Brain microvascular endothelial cell (primary cell): ENCODE measurements at places on chromosomes 6 and 20.

DNA sequence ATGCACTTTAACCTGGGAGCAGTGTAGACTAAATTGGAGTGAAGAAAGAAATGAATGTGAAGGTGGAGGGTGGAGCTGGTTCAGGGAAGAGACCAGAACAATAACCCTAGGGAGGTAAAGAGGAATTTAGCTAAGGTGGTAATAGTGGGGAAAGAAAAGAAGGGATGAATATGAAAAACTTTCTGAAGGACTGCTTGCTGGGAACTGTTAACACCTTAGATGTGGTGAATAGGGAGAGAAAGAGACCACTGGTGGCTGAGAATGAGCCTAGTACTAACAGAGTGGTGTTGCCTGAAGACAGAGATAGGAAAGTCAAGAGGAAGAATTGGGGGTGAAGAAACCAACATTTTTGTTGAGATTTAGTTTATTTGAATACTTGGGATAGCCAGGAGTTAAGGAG lies 78.4 kb upstream of the HS3ST5 start:
- no peak for DNase-seq

DNA sequence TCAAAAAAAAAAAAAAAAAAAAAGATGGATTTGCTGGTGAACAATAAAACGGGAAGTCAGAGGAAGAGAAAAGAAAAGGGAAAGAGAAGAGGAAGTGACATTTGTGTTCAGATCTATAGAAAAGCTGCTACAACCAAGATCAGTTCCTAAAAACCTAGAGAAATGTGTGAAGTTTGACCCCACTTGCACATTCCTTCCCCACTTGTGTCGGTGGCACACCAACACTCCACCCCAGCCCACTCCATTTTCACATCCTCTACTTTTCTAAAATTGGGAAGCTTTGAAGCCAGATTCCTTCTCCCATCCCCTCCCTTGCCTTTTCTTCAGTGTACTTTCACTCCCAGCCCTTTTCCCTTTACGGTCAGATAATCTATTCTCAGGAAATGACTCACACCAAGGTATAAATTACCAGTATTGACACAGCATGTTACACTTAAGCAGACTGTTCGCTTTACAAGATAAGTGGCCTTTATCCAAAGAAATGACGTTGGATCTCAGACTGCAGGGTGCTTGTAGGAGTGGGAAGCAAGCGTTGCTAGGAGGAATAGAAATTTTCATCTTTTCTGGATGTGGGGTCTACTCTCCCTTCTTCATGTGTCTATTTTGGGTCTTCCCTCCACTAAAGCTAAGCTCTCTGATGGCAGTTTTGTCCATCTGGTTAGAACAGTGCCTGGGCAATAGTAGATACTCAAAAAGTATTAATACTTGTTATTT lies 92.5 kb upstream of the ADGRF1 start:
- DNase-seq, result peak; percentile 92

DNA sequence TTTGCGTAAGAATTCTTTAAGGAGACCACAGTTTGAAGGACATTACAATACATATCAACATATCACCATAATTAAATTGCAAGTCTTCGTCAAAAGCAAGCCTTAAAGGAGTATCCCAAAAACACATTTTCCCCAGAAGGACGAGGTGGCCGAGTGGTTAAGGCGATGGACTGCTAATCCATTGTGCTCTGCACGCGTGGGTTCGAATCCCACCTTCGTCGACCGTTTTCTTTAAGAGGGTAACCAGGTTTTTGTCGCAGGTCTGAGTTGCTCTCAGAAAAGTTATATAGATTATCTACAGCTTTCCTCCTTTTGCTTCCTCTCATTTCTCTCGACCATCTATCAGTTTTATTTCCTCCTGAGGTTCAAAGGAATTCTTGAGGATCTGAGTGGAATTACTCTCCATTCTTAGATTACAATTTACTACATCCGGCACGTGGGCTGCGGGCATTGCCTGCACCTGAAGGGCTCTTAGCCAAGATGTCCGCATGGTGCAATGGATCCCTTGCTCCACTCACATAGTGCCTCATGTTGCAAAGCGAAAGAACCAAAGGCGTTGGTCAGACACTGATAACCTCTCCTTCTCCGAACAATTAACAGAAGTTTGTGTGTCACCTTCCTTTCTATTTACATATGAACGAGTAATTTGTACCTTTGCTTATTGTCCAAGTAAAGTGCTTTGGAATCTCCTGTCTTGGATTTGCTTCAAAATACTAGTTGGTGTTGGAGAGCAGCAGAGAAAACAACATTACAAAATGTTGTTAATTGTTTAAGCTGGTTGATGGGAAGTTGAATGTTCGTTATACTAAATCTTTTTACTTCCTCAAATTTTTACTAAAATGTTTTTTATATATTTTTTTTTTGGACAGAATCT lies 14.0 kb downstream of the POM121L2 start:
- peak; percentile 74 for DNase-seq

DNA sequence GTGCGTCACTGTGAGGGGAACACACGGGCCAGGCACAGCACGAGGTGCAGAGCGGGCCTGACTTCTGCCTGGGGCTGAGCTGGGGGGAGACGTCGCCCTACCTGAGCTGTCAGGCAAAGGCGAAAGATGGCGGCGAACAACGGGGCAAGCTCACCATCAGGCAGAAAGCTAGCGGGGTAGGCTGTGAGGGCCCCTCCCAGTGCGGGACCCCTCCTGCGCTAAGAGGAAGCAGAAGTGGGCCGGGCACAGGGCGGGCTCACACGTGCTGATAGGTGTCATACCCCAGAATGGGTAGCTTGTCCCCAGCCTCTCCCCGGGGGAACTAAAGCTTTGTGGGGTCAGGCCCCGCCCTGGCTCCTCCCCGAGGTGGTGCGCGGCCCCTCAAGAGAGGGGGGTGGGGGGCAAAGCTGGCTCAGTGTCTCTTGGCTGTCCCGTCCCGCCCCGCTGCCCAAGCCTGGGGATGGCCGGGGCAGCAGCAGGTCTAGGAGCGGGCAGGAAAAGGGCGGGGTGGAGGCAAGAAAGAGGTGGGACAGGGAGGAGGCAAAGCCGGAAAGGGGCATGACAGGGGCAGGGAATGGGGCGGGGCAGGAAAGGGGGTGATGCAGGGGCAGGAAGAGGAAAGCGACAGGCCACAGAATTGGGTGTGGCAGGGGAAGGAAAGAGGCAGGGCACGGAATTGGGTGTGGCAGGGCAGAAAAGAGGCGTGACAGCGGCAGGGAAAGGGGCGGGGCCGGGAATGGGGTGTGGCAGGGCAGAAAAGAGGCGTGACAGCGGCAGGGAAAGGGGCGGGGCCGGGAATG lies 14.7 kb downstream of the UCKL1 start:
- DNase-seq, result no peak

DNA sequence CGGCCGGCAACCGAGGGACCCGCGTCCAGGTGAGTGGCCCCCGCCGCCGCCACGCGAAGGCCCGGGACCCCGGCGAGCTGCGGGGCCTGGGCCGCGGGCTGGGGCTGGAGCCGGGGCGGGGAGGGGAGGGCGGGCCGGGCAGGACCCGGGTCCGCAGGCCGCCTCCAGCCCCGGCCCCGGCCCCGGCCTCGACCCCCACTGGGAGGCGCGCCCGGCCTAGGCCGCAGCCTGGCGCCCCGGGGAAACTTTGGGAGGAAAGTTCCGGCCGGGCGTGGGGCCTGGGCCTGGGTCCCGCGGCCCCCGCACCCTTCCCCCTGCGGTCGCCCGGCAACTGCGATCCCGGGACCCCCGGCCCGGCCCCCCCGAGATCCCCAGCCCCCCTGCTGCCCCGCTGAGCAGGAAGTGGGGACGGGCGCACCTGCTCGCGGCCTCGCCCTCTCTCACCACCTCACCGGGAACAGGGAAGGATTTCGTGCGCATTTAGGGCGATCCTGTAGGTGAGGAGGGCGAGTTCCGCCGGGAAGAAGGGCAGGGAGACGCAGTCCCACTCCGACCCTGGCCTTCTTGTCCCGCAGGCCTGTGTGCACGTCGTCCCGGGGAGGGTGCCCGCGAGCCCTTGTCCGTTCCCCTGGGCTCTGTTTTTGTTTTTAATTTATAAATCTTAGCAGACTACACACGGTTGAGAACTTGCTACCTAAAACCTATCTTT lies 402 bp downstream of the OSBPL2 start:
- no peak for DNase-seq

- DNase-seq, result no peak
Observed at GRCh38 chr6:47302043-47302442, 7.7 kb downstream of the TNFRSF21 start.

DNA sequence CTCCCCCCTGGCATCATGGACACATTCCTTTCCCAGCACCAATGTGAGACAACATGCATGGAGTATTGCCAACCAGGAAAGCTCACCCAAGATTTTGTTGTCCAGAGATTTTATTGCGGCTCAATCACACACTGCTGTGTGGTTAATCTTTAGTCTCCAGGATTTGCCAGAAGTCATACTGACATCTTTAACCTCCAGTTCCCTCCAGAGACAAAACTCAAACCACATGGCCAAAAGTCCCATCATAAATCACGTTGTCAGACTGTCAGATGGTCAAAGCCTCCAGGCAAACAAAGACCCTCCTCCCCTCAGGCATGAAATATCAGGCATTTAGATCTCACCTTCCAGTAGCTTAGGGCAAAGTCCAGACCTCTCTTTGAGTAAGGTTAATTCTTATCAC lies 97.3 kb upstream of the OPRM1 start:
- no peak for DNase-seq

- DNase-seq, result peak; percentile 23
Observed at GRCh38 chr6:32047855-32048766, 9.9 kb downstream of the CYP21A2 start.
